ENCODE measurements at places on chromosomes 6 and 20. TPM values are rescaled to one million over a fixed set of nuclear protein-coding genes. Genes with fewer than 3 reads are reported as not detected.

The PLEKHG1 gene
- 3.8 TPM for total RNA-seq

GRCh38 chr6:160010067-160010466, 41.2 kb downstream of the IGF2R start:
- peaks cover 46% of the 10 kb centered on the region for H3K36me3 ChIP-seq
- no peaks in the 10 kb centered on the region for H3K27me3 ChIP-seq
- DNase-seq, result no peak
- H3K4me3 ChIP-seq, result no peak overlapping the region

DNA sequence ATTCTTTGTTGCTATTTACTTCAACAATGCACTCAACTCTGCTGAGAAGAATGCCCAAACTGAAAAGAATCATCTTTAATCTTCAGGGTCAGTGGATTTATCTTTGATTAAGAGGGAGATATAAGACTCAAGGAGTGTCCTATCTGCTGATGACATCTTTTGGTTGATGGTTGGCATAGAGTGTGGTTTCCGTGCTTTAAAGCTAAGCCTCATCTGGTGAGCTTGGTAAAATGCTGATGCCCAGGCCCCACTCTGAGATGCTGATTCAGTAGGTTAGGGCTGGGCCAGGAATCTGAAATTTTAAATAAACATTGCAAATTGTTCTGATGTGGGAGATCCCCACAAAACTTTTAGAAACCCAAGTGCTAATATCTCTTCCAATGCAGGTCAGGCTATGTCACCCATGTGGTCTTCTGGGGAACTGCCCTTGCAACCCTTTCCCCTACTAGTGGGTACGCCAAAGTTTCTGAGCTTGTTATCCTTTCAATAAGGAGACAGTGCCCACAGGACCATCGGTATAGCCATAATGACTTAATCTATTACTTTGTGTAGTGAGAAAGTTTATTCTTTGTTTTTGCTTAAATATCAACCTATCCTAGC, 68.5 kb upstream of the ARMH2 start:
- peaks cover 48% of the 10 kb centered on the region for H3K36me3 ChIP-seq
- H3K4me1 ChIP-seq, result peaks cover 32% of the 10 kb centered on the region
- H3K27me3 ChIP-seq, result no peaks in the 10 kb centered on the region
- no peak overlapping the region for H3K4me3 ChIP-seq
- no peak overlapping the region for H3K27ac ChIP-seq

DNA sequence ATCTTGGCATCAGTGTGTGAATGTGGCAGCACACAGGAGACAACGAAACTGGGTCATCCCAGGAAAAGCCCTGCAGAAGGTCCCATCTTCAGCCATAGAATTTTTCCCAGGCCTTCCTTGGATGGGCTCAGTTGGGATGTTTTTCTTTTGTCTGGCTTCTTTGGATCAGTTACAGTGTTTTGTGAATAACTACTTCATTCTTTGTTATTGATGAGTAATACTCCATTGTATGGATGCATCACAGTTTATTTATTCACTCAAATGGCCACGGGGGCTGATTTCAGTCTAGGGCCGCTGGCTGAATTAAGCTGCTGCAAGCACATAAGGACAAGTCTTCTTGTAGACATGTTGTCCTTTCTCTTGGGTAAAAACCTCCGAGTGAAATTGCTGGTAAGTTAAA, 81.3 kb upstream of the CD93 start:
- H3K36me3 ChIP-seq, result no peaks in the 10 kb centered on the region
- H3K27ac ChIP-seq, result no peak overlapping the region
- H3K4me1 ChIP-seq, result no peaks in the 10 kb centered on the region
- no peak overlapping the region for H3K4me3 ChIP-seq

The GATA5 gene
- total RNA-seq, result not detected

GRCh38 chr20:57620274-57620990, at the start of gene ZBP1:
Gene ZBP1 (minus strand): TSS chr20:57620426. CDS start chr20:57620295, 131 bp downstream.
- peaks cover 18% of the 10 kb centered on the region for H3K36me3 ChIP-seq
- H3K4me3 ChIP-seq, result peak within 1 kb of the TSS; percentile 83
- DNase-seq, result peak; percentile 75
- H3K27me3 ChIP-seq, result no peaks in the 10 kb centered on the region

The PRR18 gene
- not detected for total RNA-seq

DNA sequence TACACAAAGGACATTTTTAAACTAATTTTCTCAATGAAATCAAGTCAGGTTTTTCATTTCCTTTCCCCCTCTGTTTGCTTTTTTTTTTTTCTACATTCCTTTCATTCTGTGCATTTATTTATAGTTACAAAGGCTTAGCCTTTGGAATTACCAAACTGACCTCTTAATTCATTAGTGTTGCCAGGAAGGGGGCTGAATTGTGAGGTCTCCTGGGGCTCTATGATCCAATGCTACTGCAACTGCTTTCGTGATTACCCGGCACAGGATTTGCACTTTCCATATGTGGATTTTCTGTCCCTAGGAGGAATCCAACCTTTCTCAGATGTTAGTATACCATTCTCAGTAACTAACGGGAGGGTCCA, 35.3 kb downstream of the NEDD9 start:
- no peak for DNase-seq
- no peak overlapping the region for H3K4me3 ChIP-seq
- H3K27ac ChIP-seq, result peak overlapping the region; percentile 66
- H3K36me3 ChIP-seq, result peaks cover 79% of the 10 kb centered on the region

GRCh38 chr20:25353747-25354705, 36.6 kb downstream of the ABHD12 start:
- H3K4me3 ChIP-seq, result no peak overlapping the region
- no peak for DNase-seq
- peaks cover 12% of the 10 kb centered on the region for H3K36me3 ChIP-seq
- H3K27me3 ChIP-seq, result no peaks in the 10 kb centered on the region
- H3K4me1 ChIP-seq, result peaks cover 14% of the 10 kb centered on the region

- H3K36me3 ChIP-seq, result no peaks in the 10 kb centered on the region
- H3K4me3 ChIP-seq, result no peak overlapping the region
- no peak overlapping the region for H3K27ac ChIP-seq
Measured at GRCh38 chr6:35483893-35484645, 12.8 kb downstream of the TEAD3 start.

GRCh38 chr6:47733879-47734558, 35.6 kb downstream of the ADGRF4 start:
- H3K4me1 ChIP-seq, result peaks cover 3% of the 10 kb centered on the region
- no peak overlapping the region for H3K27ac ChIP-seq

DNA sequence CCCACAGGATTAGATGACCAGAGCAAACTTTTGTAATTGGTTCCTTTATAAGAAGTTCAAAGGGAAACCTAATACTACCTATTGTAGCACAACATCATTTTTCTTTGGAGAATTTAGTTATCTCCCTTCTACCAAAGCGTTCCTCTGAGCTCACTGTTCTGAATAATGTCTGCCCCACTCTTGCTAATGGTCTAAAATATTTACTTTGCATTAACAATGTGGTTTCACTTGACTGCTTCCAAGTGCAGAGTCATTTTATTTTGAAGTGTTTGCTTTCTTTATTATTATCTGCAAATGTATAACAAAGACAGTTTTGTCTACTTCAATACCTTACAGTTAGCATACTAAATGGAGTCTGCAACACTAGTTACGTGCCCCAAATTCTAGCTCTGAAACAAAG, 15.0 kb downstream of the TRAPPC3L start:
- no peak overlapping the region for H3K4me3 ChIP-seq
- no peaks in the 10 kb centered on the region for H3K36me3 ChIP-seq
- no peak for DNase-seq

GRCh38 chr20:38170826-38171674, 6.0 kb upstream of the TGM2 start:
- H3K4me3 ChIP-seq, result no peak overlapping the region
- no peak overlapping the region for H3K27ac ChIP-seq
- no peak for DNase-seq
- H3K4me1 ChIP-seq, result peaks cover 15% of the 10 kb centered on the region
- no peaks in the 10 kb centered on the region for H3K36me3 ChIP-seq
- H3K27me3 ChIP-seq, result peaks cover 13% of the 10 kb centered on the region

GRCh38 chr6:56692523-56693245, 50.0 kb upstream of the DST start:
- no peak overlapping the region for H3K27ac ChIP-seq
- peaks cover 9% of the 10 kb centered on the region for H3K27me3 ChIP-seq
- DNase-seq, result no peak
- no peaks in the 10 kb centered on the region for H3K4me1 ChIP-seq
- H3K4me3 ChIP-seq, result no peak overlapping the region
- H3K36me3 ChIP-seq, result no peaks in the 10 kb centered on the region

DNA sequence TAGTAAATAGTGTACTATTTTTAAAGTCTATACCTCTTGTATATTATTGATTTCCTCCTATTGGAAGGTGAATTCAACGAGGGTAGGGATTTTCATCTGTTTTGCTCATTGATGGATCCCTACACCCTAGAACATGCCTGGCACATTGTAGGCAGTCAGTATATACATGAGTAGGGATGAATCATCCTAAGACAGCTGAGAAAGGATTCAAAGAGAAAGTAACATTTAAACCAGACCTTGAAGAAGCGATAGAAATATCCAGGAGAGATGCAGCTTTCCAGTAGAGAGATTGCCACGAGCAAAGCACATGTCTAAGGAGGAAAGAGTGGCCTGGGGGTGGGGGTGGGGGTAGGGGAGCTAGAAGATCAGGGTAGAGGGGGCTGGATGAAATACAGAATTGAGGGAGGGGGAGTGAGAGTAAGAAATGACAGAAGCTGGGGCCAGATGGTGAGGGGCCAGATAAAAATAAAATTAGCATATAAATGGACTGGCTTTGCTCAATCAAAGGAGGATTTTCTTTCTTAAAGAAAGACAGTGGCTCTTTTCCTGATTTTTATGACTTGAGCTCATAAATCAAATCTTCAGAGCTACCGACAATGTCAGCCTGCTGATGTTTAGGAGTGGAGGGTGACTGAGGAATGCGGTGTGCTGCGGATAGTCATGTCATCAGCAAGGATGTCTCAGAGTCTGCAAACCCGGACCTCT, 168.2 kb downstream of the SAMD5 start:
- H3K27ac ChIP-seq, result no peak overlapping the region
- H3K27me3 ChIP-seq, result no peaks in the 10 kb centered on the region
- no peaks in the 10 kb centered on the region for H3K4me1 ChIP-seq

DNA sequence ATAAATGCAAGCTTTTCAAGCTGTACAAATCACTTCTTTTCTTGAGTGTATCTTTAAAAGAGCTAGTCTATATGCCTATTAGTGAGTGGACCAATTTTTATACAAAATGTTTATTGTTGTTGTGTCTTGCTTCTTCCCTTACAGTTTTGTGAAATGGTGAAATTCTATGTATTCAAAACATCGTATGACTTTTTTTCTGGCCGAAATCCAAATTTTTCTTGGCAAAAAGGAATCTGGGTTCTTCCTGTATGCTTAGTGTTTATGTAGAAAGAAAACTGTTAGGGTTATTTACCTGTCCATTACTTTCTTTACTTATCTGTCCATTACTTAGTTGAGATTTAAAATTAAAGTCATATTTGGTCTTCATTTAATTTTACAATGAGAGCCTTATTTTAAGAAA, 153.9 kb downstream of the MMS22L start:
- H3K4me1 ChIP-seq, result no peaks in the 10 kb centered on the region
- no peak overlapping the region for H3K4me3 ChIP-seq
- H3K27ac ChIP-seq, result no peak overlapping the region
- DNase-seq, result no peak
- no peaks in the 10 kb centered on the region for H3K36me3 ChIP-seq

The CST1 gene
- total RNA-seq, result not detected

DNA sequence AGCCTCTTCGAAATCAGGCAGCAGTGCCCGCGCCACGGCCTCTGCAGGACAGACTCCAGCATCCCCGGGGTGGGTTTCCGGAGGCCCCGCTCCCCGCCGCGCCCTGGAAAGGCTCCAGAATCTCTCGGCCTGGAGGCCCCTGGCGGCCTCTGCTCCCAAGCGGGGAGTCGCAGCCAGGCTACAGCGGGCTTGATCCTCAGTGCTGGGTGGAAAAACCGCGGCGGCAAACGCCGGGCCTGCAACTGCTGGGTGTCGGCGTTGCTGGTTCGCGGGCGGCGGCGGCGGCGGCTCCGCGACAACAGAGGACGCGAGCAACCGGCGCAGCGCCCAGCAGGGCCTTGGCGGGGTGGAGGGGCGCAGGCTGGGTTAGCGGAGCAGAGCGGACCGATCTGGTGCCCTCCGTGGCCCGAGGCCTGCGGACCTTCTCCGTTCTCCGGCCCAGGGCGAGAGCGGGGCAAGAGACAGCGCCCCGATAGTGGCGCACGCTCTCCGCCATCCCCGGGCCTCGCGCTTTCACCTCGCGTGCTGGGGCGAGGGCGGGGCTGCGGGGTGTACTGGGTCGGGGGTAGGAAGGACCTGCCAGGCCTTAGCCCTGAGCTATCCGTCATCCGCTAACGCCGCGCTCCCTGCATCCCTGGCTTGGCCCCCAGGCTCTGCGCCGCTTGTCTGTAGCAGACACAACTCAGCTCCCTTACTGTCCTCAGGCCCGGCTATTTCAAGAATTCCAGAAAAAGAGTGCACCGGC, 3.4 kb upstream of the ZNF292 start:
- peak overlapping the region; percentile 100 for H3K4me3 ChIP-seq
- H3K36me3 ChIP-seq, result peaks cover 9% of the 10 kb centered on the region
- H3K27ac ChIP-seq, result peak overlapping the region; percentile 97
- peaks cover 34% of the 10 kb centered on the region for H3K4me1 ChIP-seq
- peaks cover 20% of the 10 kb centered on the region for H3K27me3 ChIP-seq
- peak; percentile 81 for DNase-seq

- H3K27ac ChIP-seq, result no peak overlapping the region
- peaks cover 8% of the 10 kb centered on the region for H3K4me1 ChIP-seq
- DNase-seq, result no peak
Measured at GRCh38 chr20:19815553-19815991, 57.5 kb downstream of the RIN2 start.

The KATNA1 gene
- 26.5 TPM for total RNA-seq

The CDSN gene
- total RNA-seq, result not detected

DNA sequence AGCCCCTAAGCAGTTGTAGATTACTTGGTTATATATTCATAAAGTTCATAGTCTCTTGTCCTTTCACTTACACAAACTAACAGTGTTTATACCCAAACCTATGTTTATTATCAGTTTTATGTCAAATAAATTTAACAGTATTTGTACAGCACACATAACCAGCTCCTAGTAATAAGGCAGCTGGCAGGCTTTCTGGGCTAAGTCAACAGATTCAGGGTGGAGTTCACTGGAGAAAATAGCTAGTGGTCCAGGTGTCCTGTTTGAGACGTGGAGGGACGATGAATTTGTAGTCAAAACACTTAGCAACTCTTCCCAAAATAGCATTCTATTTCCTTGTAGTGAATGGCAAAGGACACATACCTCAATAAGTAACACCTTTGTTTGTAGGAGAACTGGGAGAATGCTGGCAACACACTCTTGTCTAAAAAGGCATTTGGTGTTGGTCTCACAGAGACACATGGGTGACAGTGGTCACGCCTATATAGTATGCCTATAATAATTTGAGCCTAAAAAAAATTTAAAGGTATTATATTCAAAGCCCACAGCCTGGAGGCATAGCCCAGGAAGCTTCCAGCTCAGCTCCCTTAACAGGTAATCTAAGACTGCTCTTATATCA, 156.4 kb upstream of the CARMIL1 start:
- H3K4me3 ChIP-seq, result no peak overlapping the region
- no peak for DNase-seq
- H3K36me3 ChIP-seq, result peaks cover 74% of the 10 kb centered on the region
- peaks cover 30% of the 10 kb centered on the region for H3K4me1 ChIP-seq

DNA sequence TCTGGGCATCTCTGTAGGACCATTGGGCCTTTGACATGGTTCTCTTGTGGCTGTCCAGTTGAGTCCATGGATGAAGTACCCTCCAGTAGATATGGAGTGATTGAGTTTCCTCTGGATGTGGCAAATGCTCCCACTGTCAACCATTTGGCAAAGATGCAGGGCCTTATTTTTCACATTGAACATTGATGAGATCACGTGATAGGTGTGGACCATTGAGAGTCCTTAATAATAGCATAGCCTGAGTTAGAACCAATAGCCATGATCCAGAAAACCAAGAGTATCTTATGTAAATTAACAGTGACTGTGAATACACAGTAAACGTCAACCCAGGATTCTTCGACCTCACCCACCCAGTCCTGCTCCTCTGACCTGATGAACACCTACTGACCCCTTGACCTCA, 3.0 kb upstream of the PERP start:
- no peak overlapping the region for H3K27ac ChIP-seq
- no peak overlapping the region for H3K4me3 ChIP-seq
- DNase-seq, result no peak
- no peaks in the 10 kb centered on the region for H3K36me3 ChIP-seq
- peaks cover 17% of the 10 kb centered on the region for H3K4me1 ChIP-seq
- peaks cover 42% of the 10 kb centered on the region for H3K27me3 ChIP-seq
